ENCODE measurements at places on chromosomes 7 and 10. TPM values are rescaled to one million over a fixed set of nuclear protein-coding genes. Genes with fewer than 3 reads are reported as not detected.
A peak's percentile ranks its signal among the peaks of the same experiment; 100 is the strongest.

Gene PPP1R17
- not detected for total RNA-seq

GRCh38 chr7:143405173-143406001 is 3.3 kb downstream of the EPHA1 start:
- no peak for DNase-seq
- peaks cover 2% of the 10 kb centered on the region for H3K27me3 ChIP-seq
- H3K4me1 ChIP-seq: peaks cover 31% of the 10 kb centered on the region

DNA sequence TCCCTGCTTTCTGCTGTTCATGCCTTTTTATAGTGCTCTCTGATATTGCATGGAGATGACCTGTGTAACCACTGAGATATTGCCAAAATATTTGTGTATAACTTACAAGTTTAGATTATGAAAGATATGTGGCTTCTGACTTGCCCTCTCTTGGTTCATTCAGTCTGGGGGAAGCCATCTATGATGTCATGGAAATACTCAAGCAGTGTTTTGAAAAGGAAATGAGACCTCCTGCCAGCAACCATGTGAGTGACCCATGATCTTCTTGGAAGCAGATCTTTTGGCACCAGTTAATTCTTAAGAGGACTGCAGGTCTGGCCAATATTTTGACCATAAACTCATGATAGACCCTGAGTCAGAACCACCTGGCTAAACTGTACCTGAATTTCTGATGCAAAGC is 183.0 kb downstream of the THSD7A start:
- DNase-seq: no peak
- H3K4me3 ChIP-seq: no peak overlapping the region
- H3K27ac ChIP-seq: no peak overlapping the region
- H3K36me3 ChIP-seq: no peaks in the 10 kb centered on the region

GRCh38 chr10:77927402-77928246 is 1.1 kb upstream of the DLG5 start:
- H3K27ac ChIP-seq: no peak overlapping the region
- peaks cover 11% of the 10 kb centered on the region for H3K4me1 ChIP-seq
- H3K4me3 ChIP-seq: peak overlapping the region; percentile 67
- H3K27me3 ChIP-seq: peaks cover 57% of the 10 kb centered on the region
- H3K36me3 ChIP-seq: no peaks in the 10 kb centered on the region
- DNase-seq: no peak

- peaks cover 4% of the 10 kb centered on the region for H3K4me1 ChIP-seq
- no peak overlapping the region for H3K27ac ChIP-seq
- H3K27me3 ChIP-seq: peaks cover 11% of the 10 kb centered on the region
These were observed 24.0 kb upstream of the EIF5AL1 start for GRCh38 chr10:79488336-79488735.

- no peak overlapping the region for H3K27ac ChIP-seq
- DNase-seq: no peak
- no peaks in the 10 kb centered on the region for H3K36me3 ChIP-seq
- peaks cover 17% of the 10 kb centered on the region for H3K27me3 ChIP-seq
These were observed 38.1 kb upstream of the PIK3AP1 start for GRCh38 chr10:96758423-96758822.

- H3K36me3 ChIP-seq: no peaks in the 10 kb centered on the region
- H3K4me1 ChIP-seq: no peaks in the 10 kb centered on the region
- H3K4me3 ChIP-seq: no peak overlapping the region
- H3K27me3 ChIP-seq: no peaks in the 10 kb centered on the region
These were observed 1326.3 kb downstream of the XPNPEP1 start for GRCh38 chr10:108597031-108597430.

Gene KLF14
- not detected for total RNA-seq

GRCh38 chr7:156725936-156726335 is 85.4 kb downstream of the RNF32 start:
- H3K4me1 ChIP-seq: peaks cover 3% of the 10 kb centered on the region
- no peak overlapping the region for H3K4me3 ChIP-seq
- no peak overlapping the region for H3K27ac ChIP-seq

Gene LRIT1
- total RNA-seq: not detected

GRCh38 chr10:22437620-22438588 is 92.6 kb downstream of the SPAG6 start:
- peaks cover 25% of the 10 kb centered on the region for H3K27me3 ChIP-seq
- H3K4me3 ChIP-seq: peak overlapping the region; percentile 95
- H3K36me3 ChIP-seq: peaks cover 3% of the 10 kb centered on the region
- DNase-seq: no peak
- peaks cover 28% of the 10 kb centered on the region for H3K4me1 ChIP-seq

DNA sequence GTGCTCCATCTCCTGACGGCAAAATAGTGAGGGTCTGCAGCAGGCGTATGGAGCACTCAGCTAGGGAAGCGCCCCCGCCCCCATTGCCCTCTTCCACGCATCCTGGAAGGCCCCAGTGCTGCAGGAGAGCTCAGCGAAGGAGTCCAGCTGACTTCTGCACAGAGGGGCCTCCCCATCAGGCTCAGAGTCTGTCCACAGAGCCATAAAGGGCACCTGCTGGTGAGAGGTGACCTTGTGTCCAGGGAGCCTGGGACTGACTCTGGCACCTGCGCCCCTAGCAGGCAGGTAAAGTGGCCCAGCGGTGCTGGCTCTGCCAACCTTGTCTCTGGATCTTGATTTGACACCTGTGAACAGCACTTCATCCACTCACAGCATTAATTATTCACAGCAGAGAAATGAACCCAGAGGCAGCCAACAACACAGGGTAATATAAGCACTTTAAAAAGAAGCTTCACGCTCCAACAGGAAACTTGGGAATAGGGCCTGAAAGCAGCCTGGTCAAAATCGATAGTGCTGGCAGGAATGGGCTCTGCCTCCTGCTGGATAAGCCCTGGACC is 59.6 kb downstream of the VOPP1 start:
- H3K27ac ChIP-seq: no peak overlapping the region

- H3K4me3 ChIP-seq: no peak overlapping the region
- H3K36me3 ChIP-seq: no peaks in the 10 kb centered on the region
- H3K27ac ChIP-seq: no peak overlapping the region
- peaks cover 10% of the 10 kb centered on the region for H3K4me1 ChIP-seq
These were observed 37.1 kb upstream of the BICC1 start for GRCh38 chr10:58475322-58476277.
